ENCODE measurements at places on chromosomes 16 and 17. TPM values are rescaled to one million over a fixed set of nuclear protein-coding genes. Genes with fewer than 3 reads are reported as not detected.

- no peak for DNase-seq
These were observed 3.1 kb downstream of the SLC26A11 start for GRCh38 chr17:80223142-80223815.

GRB7 gene
- total RNA-seq = 39.9 TPM

DNA sequence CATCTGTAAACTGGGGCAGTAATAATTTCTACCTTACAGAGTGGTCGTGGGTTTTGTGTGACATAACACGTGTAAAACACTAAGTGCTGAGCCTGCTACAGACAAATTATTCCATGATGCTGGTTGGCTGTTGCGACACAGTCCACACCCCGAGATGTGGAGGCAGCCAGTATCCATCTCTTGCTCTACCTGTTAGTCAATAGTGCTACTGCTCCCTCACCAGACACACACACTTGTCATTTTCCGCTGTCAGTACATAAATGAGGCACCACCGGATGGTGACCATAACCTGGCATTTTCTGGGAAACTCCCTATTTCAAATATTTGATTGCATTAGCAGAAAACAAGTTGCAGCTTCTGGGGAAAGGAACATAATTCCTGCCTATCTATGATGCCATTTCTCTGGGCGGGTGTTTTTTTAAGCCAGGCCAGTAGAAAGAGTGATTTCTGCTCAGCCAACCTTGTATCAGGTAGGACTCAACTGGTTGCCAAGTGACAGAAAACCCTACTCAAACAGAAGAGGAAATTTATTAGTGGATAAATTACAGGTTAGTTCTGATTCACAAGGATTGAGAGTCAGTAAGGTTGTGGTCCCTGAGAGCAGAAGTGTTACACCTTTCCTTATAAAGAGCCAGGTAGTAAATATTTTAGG, 24.1 kb downstream of the DNAJA2 start:
- DNase-seq = no peak

DNA sequence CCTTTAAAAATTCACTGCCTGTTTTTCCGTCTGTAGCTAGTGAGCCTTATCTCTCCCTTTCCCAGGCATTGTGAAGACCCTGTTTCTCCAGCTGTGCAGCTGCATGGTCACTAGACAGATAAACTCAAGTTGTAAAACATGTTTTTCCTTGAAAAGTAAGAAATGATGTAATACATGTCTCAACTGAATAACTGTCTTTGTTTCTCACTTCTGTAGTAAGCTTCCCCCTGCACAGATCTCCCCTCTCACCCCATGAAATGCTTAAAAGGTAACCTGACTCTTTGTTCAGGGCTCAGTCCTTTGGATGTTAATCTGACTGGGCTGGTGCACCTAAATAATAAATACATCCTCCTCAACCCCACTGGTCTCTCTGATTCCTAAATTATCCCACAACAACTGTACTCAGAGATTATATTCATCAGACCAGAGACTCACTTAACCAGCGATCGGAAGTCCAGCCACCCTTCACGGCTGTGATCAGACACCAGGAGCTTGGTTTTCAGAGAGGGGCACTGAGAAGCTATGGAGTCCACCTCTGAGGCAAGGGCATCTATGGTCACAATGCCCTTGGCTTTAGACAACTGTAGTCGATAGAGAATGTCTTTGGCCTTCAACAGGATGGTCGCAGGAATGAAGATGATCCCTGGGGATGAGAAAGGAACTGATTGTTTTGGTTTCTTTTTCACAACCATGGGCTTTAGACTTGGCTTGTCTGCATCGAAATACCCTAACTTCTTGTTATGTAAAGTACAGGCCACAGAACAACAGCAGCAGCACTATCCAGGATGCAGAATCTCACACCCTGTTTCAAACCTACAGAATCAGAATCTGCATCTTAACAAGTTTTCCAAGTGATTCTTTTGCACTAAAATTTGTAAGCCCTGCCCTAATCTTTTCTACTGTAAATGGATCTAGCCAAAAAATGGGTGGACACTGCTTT, 15.4 kb downstream of the ACSM1 start:
- DNase-seq = no peak

DNA sequence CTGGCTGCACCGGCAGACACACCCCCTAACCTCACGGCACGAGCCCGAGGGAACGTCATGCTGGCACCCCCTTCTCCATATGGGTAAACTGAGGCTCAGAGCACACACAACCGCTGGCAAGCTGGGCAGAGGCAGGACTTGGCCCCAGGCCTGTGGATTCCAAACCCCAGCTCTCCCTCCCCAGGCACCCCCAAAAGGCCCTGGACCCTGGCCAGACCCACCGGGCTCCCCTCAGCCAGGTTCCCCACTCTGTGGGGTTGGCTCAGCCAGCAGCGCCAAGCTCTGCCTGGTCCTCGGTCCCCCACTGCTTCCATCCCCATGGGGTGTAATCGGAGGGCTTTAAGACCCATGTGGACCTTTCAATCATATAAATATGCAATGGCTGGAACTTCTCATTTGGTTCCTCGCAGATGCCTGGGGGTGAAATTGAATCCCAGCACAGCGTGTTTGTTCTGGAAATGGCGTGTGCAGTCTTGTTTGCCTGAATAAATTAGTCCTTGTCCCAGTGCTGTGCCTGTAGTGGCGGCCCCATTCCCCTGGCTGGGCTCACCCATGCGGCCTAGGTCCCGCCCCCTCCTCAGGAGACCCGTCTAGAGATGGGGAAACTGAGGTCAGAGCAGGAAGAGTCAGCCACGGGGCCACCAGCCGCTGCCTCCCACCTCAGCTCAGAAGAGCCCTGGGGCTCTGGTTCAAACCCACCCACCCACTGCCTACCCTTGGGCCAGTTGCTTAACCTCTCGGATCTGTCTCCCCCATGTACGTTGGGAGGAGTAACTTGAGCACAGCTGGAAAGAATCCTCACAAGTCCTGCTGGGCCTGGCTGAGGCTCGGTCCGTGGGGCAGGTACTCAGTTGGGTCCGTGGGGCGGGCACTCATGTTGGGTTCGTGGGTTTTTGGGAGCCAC, 57.3 kb downstream of the ZFPM1 start:
- no peak for DNase-seq

ITGAD gene
- total RNA-seq = not detected

GRCh38 chr17:47811709-47812108, 9.9 kb downstream of the OSBPL7 start:
- no peak for DNase-seq

GRCh38 chr16:89482817-89483205, 7.5 kb downstream of the ANKRD11 start:
- no peak for DNase-seq

DNA sequence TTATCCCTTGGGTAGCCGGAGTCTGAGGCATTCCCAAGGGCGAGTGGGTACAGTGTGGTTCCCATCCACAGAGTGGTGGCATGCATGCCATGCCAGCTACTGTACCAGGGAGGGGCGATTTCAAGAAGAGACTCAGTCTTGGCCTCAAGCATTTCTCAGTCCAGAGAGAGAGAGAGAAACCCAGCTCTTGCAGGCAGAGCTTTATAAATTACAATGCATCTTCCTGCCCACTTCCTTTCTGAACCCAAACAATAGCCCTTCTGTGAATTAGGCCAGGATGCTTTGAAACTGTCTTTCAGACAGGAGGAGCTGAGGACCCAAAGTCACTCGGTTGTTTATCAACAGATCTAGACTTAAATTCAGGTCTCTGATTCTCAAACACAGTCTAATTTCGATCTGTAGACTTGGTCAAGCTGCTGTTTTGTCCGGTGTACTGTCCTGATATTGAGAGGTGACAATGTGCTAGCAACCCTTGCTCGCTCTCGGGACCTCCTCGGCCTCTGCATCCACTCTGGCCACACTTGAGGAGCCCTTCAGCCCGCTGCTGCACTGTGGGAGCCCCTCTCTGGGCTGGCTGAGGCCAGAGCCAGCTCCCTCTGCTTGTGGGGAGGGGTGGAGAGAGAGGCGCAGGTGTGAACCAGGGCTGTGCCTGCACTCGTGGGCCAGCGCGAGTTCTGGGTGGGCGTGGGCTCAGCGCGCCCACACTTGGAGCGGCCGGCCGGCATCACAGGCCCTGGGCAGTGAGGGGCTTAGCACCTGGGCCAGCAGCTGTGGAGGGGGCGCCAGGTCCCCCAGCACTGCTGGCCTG, 408.0 kb downstream of the UTP18 start:
- DNase-seq = no peak

- DNase-seq = no peak
These were observed 73.6 kb upstream of the CCL1 start for GRCh38 chr17:34436607-34437006.

GRCh38 chr16:69190046-69190588, 3.2 kb downstream of the SNTB2 start:
- no peak for DNase-seq

- DNase-seq = no peak
These were observed 1444.8 kb upstream of the CDH8 start for GRCh38 chr16:63481060-63481459.

SCARF1 gene
- 9.1 TPM for total RNA-seq

LPO gene
- not detected for total RNA-seq

- no peak for DNase-seq
These were observed 88.5 kb upstream of the HNF1B start for GRCh38 chr17:37833237-37833859.

DNA sequence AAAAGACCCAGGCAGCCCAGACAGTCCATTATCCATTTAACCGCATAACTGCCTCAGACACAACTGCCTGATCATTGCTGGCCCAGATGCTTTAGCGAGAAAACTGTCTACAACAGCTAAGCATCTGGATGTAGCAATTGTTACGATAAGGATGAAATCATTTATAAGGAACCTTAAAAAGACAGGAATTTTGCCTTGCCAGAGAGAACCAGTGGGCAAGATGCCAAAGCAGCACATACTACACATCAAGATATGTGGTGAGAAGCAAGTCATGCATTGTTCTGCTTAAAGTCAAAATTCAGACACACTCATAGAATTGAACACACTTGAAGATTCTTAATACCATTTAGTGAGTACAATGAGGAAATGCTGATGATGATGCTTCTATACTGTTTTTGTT, 1525.3 kb downstream of the CDH8 start:
- DNase-seq = no peak

TEX14 gene
- 0.26 TPM for total RNA-seq

GRCh38 chr17:77677211-77677610, 281.3 kb upstream of the TNRC6C start:
- DNase-seq = no peak

GRCh38 chr17:6648181-6648580, 3.2 kb downstream of the MED31 start:
- no peak for DNase-seq

- no peak for DNase-seq
These were observed 209.4 kb downstream of the IRX3 start for GRCh38 chr16:54077050-54077821.

DNA sequence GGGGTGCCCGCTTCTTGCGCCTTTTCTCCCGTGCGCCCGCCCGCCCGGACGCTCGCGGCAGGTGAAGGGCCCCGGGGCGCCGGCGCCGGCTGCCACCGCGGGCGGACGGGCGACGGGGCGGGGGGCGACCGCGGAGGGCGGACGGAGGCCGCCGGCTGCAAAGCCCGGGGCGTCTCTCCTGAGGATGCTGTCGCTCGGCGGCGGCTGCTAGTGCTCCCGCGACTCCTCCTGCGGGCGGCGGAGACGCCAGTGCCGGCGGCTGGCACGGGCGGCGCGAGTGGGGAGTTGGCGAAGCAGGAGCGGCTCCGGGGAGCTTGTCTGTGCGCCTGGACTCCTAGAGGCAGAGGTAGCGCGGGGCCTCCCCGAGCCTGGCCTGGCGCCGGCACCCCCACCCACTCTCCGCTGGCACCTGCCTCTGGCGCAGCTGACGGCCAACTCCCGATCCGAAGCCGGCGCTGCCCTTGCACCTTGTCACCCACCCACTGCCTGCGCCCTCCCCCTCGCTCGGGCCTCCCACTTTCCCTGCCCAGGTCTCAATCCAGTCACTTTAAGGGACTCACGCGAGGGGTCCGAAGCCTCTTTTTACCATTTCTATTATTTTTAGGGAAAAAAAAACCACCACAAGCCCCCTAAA, at the start of gene FAM20A:
FAM20A (minus strand) TSS at position 437 of the 634 bp plus-strand sequence. CDS start 701 bp downstream, outside the sequence.
- peak; percentile 62 for DNase-seq

HES7 gene
- total RNA-seq = not detected

Data from body of pancreas (tissue), 4 donors.